ENCODE measurements at places on chromosomes 1 and 21. TPM values are rescaled to one million over a fixed set of nuclear protein-coding genes. Genes with fewer than 3 reads are reported as not detected.

- no peak for DNase-seq
Measured at GRCh38 chr1:71339238-71339637, 258.4 kb upstream of the ZRANB2 start.

GRCh38 chr1:200668514-200669313, 993 bp downstream of the DDX59 start:
- no peak for DNase-seq

The LRRC71 gene
- not detected for total RNA-seq

The PTGS2 gene
- total RNA-seq, result 0.25 TPM

DNA sequence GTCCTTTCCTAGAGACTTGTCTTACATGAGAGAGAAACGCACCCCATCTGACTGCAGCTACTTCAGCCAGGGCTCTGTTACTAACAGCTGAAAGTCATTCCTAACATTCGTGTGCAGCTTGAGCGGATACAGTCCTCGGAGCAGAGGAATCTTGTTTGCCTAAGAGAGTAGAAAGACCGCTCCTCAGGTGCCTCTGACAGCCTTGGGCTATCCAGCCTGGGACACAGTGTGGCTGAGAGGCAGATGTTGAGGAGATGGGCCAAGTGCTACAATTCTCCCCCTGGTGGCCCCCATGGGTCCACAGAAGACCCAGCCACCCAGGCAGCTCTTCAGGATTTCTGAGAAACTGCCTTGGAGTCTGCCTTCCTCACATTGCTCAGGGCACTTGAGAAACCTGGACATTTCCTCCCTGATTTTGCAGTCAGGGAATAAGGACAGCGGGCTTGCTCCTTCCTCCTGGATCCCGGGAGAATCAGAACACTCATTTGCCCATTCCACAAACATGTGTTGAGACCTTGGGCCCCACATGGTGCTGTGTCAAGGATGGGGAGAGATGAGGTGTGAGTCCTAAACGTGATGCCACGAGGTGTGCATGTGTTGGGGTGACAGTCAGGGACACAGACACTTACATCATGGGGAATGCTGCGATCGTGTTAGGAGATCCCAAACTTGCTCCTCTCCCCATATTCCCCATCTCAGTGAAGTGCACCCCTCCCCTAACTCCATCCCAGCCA, 13.1 kb downstream of the TRIM62 start:
- no peak for DNase-seq

GRCh38 chr1:173294843-173295242, 87.7 kb upstream of the TNFSF4 start:
- DNase-seq, result no peak

GRCh38 chr1:51340380-51340779, 10.0 kb upstream of the TTC39A start:
- DNase-seq, result no peak

The FOXJ3 gene
- total RNA-seq, result 81.0 TPM
